Caki2 (cell line): ENCODE measurements at places on chromosomes 7 and 10. TPM values are rescaled to one million over a fixed set of nuclear protein-coding genes. Genes with fewer than 3 reads are reported as not detected.

DNA sequence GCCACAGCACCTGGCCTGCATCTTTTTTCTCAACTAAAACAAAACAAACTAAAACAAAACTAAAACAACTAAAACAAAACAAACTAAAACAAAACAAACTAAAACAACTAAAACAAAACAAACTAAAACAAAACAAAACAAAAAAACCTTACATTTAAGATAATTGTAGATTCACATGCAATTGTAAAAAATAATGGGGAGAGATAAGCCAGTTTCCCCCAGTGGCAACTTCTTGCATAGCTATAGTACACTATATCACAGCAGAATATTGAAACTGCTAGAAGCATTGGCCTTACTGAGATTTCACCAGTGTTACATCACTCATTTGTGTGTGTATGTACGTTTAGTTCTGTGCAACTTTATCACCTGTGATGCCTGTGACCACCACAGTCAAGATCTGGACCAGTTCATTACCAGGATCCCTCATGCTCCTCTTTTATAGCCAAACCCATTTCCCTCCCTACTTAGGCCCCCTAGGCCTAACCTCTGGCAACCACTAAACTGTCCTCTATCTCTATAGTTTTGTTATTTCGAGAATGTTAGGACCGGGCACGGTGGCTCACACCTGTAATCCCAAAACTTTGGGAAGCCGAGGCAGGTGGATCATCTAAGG lies 9.3 kb downstream of the FXYD4 start:
- no peak for DNase-seq

Gene C7orf33
- not detected in 2 replicates for total RNA-seq

- DNase-seq = no peak
Observed at GRCh38 chr7:49660170-49660783, 113.2 kb upstream of the VWC2 start.

Gene FAM131B
- total RNA-seq = 0.03 TPM in 1 of 2 replicates, not detected in the other
